ENCODE measurements at places on chromosomes 6 and 20. TPM values are rescaled to one million over a fixed set of nuclear protein-coding genes. Genes with fewer than 3 reads are reported as not detected.

SS18L1 gene
- polyA plus RNA-seq = 21.3 TPM

DNA sequence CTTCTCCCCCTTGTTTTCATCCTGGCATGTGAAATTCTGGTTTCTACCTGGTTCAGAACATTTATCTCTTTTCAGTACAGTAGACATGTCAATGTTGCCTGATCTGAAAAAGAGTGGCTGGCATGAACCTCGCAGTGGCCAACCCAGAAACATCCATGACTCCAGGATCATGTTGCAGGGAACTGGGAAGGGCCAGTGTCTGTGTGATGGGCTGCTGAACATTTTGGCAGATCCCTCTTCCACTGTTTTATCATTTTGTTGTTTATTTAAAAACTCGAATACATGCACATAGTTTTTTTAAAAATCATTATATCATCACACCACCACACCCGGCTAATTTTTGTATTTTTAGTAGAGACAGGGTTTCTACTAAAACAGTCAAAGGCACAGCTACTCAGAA lies 19.0 kb downstream of the WFDC3 start:
- DNase-seq = no peak

DNA sequence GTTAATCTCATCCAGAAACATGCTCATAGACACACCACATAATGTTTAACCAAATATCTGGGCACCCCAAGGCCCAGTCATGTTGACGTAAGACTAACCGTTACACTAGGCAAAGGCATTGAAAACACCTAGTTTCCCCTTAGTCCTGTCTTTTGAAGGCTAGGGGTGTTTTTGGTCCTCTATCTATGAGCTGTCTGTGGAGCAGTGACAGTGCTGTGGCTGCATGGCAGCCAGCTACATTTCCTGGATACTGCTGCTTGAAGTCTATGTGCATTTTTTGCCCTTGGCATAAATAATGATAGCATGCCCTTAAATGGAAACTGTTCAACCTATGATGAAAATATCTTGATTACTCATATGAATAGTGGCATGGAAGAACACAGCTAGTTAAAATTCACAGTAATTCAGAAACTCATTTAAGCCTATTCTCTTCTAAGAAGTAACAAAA lies 18.6 kb downstream of the FARS2 start:
- no peak for DNase-seq

- no peak for DNase-seq
These were observed 42.6 kb upstream of the CNR1 start for GRCh38 chr6:88208726-88209125.

DNA sequence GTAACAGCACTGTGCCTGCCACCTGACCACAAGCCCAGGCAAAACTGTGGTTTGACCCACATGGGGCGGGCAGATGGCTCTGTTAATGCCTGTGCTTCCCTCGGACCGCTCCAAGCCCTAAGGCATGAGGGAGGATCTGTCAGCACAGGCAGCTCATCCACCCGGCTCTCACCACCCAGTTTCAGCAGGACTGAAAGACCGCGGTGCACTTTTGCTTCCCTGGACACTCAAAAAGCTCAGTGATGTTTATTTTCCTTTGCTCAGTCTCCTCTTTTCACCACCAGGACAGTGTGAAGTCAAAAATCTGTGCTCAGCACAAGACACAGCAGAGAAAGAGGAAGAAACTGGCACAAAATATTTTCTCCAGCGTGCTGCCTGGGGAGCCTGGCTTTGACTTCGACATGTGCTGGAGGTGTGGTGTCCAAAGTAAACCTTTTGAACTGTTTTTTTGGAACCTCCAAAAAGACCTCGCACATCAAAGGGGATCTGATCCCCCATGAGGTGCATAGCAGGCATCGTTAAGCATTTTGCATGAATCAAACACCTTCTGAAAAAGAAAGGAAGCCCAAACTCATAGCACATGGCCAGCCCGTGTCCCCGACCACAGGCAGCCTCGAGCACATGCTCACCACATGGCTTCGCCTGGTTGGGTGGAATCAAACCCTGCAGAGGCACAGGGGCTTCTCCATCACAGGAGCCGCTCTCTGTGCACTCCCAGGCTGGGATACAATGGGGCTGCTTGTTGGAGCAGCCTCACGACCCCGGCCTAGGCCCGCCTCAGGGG lies 441.7 kb upstream of the JARID2 start:
- DNase-seq = no peak

DNA sequence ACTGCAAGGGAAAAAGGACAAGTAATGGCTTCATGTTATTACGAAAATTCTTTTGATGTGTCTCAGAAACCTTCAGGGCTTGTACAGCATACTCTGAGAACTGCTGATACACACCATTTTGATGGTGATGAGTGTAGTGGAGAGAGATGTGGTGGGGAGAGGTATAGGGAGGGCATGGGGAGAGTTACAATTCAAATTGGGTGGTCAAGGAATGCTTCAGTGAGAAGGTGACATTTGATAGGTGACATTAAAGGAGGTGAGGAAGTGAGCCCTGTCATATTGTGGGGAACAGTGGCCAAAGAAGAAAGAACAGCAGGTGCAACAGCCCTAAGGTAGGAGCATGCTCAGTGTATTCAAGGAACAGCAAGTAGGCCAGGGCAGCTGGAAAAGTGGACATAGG lies 318.9 kb downstream of the CLIC5 start:
- DNase-seq = no peak

- peak; percentile 29 for DNase-seq
These were observed 68.3 kb downstream of the ADTRP start for GRCh38 chr6:11710311-11710761.

- DNase-seq = no peak
These were observed 208.1 kb upstream of the AGPAT4 start for GRCh38 chr6:161481786-161482516.

GRCh38 chr6:151544453-151544852 lies 50.6 kb downstream of the CCDC170 start:
- no peak for DNase-seq

- DNase-seq = no peak
These were observed 58.4 kb downstream of the PDE7B start for GRCh38 chr6:135909737-135910387.

DNA sequence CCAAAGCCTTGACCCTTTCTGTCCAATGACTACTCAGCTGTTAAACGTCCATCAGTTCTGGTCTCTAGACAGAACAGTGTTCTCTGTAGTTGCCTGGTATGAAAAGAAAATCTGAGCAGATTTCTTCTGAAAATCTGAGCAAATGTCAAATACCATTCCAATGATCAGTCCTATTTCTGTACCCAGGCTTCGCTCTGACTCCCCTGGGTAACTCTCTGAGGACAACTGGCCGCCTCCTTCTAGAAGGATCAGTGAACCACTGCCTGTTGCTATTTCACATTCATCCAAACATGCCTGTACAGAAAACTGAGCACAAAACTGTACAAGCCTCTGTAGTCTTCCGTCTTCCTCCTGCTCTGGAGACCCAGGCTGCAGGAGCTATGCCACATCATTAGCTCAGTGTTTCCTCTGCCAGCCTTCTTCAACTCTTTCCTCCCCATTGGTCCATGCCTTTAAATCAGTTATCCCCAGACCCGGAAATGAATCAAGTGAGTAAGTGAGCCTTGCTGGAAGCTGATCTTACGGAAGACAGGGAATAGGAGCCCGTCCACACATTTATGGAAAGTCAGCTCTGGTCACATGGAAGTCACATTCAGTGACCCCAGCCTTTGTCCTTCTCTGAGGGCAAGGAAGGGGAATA lies 63.3 kb downstream of the DAAM2 start:
- DNase-seq = no peak

GRCh38 chr6:37960139-37960935 lies 140.8 kb downstream of the ZFAND3 start:
- no peak for DNase-seq

DNA sequence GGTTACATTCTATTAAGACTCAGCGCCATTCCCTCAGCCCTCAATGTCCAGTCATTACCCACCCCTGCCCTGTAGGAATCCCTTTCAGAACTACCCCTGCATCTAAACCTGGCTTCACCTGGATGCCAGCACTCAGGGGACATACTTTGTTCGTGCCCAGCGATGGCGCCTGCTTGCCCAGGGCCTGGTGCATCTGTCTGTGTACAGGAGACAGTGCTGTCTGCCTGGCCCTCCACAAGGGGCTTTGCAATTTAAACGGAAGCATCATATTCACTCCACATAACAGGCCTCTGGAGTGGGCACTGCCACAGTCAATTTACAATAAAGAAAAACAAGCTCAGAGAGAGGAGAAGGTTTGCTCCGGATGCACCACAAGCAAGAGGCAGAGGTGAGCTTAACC lies 4.6 kb downstream of the RSPO4 start:
- DNase-seq = no peak

DNA sequence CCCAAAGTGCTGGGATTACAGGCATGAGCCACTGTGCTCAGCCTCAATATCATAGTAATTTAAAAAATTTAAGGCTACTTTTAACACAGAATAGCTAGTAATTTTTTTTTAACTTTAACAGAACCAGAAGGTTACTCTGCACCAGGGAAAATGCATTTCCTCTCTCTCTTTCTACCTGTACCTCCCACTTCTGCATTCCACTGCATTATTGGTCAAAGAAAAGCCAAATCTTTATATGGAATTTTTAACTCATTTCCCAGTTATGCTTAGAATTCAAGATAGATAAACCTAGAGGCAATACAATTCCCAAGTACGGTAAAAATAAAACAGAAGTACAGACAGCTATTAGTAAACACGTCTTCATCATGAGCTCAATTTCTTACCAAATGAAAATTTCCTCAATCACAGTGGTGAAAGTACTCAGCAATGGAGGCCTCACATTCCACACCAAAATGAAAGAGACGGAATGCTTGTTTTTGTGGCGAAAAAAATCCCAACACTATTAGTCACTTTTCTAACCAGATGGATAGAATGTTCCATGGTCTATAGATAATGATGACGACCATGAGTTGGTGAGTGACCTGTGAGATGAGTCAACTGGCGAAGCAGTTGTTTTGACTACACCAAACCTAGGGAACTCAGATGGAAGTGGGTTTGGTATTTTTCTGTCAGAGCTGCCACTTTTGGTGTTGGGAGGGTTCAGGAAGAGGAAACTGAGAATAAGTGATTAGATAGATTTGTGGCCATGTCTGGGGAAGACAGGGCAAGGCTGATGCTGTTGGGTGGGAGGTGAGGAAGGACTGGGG lies 104.7 kb upstream of the SGK1 start:
- no peak for DNase-seq

DNA sequence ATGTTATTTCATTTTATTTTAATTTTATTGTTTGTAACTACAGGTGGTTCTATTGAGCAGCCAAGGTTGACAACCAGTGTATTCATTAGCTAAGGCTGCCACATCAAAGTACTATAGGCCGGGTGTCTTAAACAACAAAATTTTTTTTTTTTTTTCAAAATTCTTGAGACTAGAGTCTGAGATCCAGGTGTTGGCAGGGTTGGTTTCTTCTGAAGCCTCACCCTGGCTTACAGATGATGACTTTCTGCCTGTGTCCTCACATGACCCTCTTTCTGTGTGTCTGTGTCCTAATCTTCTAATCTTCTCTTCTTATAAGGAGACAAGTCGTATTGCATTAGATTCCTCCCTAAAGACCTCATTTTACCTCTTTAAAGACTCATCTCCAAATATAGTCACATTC lies 208.4 kb downstream of the MANEA start:
- DNase-seq = no peak

DNA sequence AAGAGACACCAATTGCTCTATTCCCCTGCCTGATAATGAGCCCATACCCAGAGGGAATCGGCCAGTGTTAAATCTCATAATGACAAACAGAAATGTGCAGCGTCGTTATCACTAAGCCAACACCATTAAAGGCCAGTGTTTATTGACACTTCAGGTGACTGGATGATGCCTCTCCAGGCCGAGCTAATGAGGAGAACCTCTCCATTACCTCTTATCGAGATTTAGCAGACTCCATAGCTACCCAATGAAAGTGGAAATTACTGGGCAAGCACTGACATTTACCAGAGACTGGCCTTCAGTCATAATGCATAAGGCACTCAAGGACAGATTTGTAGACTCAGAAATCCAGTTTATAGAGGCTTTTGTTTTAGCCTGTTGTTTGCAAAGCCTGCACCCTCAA lies 669.5 kb downstream of the MAFB start:
- no peak for DNase-seq

DNA sequence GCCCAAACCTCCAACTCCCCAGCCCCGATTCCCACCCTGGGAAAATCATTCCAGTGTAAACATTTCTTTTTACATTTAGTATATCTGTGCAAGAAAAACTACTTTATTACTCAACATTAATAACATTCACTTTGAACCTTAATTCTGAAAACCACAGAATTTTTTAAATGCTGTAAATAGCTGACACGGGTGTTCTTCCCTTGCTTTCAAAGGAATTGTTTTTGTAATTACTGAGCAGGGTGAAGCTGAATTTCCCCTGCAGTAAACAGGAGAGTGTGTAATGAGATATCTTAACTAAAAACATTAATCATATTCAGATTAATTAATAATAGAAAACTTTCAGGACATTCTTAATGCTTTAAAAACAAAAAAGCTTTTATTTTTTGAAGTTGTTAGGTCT lies 99.3 kb upstream of the CITED2 start:
- no peak for DNase-seq
